ENCODE measurements at places on chromosomes 13 and 19.

- H3K4me3 ChIP-seq, result no peak overlapping the region
- no peaks in the 10 kb centered on the region for H3K27me3 ChIP-seq
- no peak for DNase-seq
- peaks cover 32% of the 10 kb centered on the region for H3K4me1 ChIP-seq
- H3K27ac ChIP-seq, result no peak overlapping the region
These were observed 27.9 kb downstream of the USPL1 start for GRCh38 chr13:30645629-30646028.

GRCh38 chr13:24997367-24997967 is 98.5 kb upstream of the PABPC3 start:
- DNase-seq, result no peak
- H3K27ac ChIP-seq, result no peak overlapping the region
- H3K27me3 ChIP-seq, result peaks cover 34% of the 10 kb centered on the region
- peaks cover 6% of the 10 kb centered on the region for H3K4me1 ChIP-seq
- H3K4me3 ChIP-seq, result no peak overlapping the region

- DNase-seq, result no peak
- no peaks in the 10 kb centered on the region for H3K27me3 ChIP-seq
- no peak overlapping the region for H3K4me3 ChIP-seq
- H3K4me1 ChIP-seq, result peaks cover 4% of the 10 kb centered on the region
- peaks cover 49% of the 10 kb centered on the region for H3K36me3 ChIP-seq
These were observed 14.8 kb upstream of the CCNP start for GRCh38 chr19:40241125-40241808.

GRCh38 chr19:41031916-41032315 is 40.8 kb downstream of the CYP2B6 start:
- H3K27me3 ChIP-seq, result peaks cover 57% of the 10 kb centered on the region
- no peaks in the 10 kb centered on the region for H3K4me1 ChIP-seq
- DNase-seq, result no peak
- H3K4me3 ChIP-seq, result no peak overlapping the region
- H3K36me3 ChIP-seq, result no peaks in the 10 kb centered on the region

DNA sequence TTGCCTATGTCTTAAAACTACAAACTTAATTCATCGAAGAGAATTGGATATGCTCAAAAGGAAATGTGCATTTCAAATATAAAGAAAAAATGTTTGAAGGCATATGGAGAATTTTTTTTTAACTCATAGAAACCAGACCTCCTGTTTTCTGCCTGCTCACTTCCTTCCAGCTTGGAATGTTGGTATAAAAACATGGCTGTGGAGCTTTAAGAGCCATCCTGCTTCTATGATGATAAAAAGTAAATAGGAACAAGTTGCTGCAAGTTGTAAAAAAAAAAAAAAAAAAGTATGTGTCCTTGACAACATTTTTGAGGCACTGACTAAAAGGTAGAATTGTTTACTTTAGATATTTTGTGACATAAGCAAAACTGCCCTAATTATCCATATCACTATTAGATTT is 1230.7 kb downstream of the PCDH9 start:
- no peaks in the 10 kb centered on the region for H3K36me3 ChIP-seq
- no peaks in the 10 kb centered on the region for H3K4me1 ChIP-seq
- H3K4me3 ChIP-seq, result no peak overlapping the region
- H3K27ac ChIP-seq, result no peak overlapping the region

DNA sequence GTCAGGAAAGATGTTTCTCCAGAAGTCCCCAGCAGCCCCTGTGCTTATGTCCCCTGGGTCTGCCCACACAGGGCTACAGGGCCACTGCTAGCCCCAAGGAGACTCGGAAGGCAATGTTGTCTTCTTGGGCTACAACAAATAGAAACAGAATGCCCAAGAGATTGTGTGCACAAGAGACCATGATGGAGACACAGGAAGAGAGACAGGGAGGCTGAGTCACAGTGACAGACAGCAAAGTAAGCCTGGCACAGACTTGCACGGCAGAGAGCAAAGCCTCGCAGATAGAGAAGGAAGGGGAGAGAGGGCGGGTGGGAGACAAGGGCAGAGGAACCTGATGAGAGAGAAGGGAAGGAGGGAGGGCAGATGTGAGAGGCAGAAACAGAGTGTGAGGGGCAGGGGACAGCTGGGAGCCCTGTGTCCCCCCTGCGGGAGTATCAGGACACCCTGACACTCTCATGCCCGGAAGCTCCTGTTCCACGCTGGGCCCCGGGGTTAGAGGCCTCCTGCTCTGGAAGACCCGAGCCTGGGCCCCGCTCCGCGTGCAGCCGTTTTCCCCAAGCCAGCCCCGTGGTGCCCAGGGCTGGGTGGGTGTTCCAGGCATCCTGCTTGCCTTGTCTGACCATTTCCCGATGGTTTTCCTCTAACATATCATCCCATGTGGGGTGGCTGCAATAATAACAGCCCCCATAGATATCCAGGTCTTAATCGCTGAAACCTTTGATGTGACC is 2.7 kb upstream of the PLA2G4C start:
- H3K4me1 ChIP-seq, result peaks cover 16% of the 10 kb centered on the region
- no peak for DNase-seq
- H3K27me3 ChIP-seq, result no peaks in the 10 kb centered on the region

DNA sequence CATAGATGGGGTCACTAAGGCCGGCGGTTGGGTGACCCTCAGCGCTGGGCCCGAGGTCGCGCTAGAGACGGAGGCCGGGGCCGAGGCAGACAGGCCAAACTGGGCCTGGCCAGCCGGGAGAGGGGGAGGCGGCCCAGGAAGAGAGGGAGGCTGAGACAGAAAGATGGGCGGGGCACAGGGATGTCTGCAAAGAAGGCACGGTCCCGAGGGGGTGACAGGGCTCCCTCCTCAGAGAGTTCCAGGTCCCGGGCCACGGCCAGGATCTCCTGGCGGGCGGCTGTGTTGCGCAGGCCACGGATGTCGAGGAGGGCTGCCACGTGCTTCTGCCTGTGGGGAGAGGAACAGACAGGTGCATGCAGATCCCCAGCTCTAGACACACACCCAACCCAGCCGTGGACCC is 32.2 kb downstream of the EXOC3L2 start:
- H3K4me3 ChIP-seq, result no peak overlapping the region
- H3K36me3 ChIP-seq, result no peaks in the 10 kb centered on the region
- no peak overlapping the region for H3K27ac ChIP-seq
- H3K27me3 ChIP-seq, result peaks cover 74% of the 10 kb centered on the region
- peaks cover 11% of the 10 kb centered on the region for H3K4me1 ChIP-seq

DNA sequence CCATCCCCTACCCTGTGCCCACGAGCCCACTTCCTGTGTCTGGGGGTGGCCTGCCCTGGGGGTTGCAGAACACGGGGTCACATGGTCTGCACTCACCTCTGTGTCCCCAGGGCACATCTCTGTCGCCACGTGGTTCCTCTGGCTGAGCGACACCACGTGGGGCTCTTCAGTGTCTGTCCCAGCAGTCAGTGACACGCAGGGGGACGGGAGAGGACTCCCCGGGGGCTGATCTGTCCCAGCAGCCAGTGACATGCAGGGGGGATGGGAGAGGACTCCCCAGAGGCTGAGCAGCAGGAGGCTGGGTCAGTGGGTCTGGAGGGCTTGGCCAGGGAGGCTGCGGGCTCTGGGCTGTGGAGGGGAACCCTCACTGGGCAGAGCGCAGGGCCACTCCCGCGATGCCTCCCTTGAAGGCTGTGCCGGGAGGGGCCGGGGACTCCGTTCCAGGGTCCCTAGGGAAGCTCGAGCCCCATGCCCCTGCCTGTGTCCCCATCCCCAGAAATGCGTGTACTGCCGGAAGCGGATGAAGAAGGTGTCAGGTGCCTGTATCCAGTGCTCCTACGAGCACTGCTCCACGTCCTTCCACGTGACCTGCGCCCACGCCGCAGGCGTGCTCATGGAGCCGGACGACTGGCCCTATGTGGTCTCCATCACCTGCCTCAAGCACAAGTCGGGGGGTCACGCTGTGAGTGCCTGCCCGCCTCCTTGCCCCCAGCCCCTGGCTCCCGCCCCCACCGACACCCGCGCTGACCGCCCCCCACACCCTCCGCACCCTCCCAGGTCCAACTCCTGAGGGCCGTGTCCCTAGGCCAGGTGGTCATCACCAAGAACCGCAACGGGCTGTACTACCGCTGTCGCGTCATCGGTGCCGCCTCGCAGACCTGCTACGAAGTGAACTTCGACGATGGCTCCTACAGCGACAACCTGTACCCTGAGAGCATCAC is 174.8 kb downstream of the KDM4B start:
- H3K4me3 ChIP-seq, result peak overlapping the region; percentile 53
- peaks cover 58% of the 10 kb centered on the region for H3K36me3 ChIP-seq
- peak; percentile 43 for DNase-seq
- H3K4me1 ChIP-seq, result peaks cover 25% of the 10 kb centered on the region

- no peak for DNase-seq
- no peak overlapping the region for H3K4me3 ChIP-seq
- peaks cover 23% of the 10 kb centered on the region for H3K27me3 ChIP-seq
- no peaks in the 10 kb centered on the region for H3K4me1 ChIP-seq
- H3K36me3 ChIP-seq, result no peaks in the 10 kb centered on the region
These were observed 21.7 kb upstream of the TFDP1 start for GRCh38 chr13:113562844-113563243.

- peaks cover 26% of the 10 kb centered on the region for H3K4me1 ChIP-seq
- H3K36me3 ChIP-seq, result no peaks in the 10 kb centered on the region
- H3K27ac ChIP-seq, result no peak overlapping the region
- H3K27me3 ChIP-seq, result peaks cover 4% of the 10 kb centered on the region
- H3K4me3 ChIP-seq, result no peak overlapping the region
- DNase-seq, result no peak
These were observed 36.7 kb upstream of the WDFY2 start for GRCh38 chr13:51547425-51548176.

- H3K4me1 ChIP-seq, result no peaks in the 10 kb centered on the region
- DNase-seq, result no peak
- no peak overlapping the region for H3K27ac ChIP-seq
- no peak overlapping the region for H3K4me3 ChIP-seq
- H3K36me3 ChIP-seq, result no peaks in the 10 kb centered on the region
These were observed 607.1 kb downstream of the DCT start for GRCh38 chr13:93872376-93872775.

GRCh38 chr19:32682317-32682716 is 6.7 kb downstream of the RGS9BP start:
- no peak overlapping the region for H3K4me3 ChIP-seq
- peaks cover 1% of the 10 kb centered on the region for H3K4me1 ChIP-seq
- no peak for DNase-seq
- H3K36me3 ChIP-seq, result peaks cover 6% of the 10 kb centered on the region
- H3K27me3 ChIP-seq, result peaks cover 12% of the 10 kb centered on the region
- H3K27ac ChIP-seq, result no peak overlapping the region

DNA sequence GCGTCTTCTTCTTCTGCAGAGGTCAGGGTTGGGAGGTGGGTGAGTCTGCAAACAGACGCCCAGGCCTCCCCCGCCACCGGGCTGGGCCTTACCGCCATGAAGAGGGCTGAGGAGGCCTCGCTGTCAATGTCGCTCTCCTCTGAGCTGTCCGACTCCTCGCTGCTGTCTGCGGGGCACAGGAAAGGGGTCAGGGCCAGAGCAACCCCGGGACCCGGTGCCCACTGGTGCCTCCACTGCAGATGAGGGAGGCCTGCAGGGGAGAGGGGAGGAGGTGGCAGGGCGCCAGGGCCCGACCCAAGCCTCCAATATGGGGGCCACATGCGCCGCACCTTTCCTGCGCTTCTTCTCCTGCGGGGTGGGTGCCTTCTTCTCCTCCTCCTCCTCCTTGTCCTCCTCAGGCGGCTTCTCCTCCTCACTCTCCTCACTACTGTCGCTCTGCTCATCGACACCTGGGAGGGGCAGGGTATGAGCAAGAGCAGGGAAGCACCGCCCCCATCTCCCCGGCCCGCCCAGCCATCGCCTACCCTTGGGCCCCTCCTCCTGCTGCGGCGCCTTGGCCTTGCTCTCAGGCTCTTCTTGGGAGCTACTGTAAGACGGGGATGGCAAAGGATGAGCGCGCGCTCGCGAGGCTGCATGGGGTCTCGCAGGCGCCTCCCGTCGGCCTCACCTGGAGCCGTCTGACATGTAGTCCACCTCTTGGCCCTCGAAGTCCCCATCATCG is 5.5 kb upstream of the PSPN start:
- H3K36me3 ChIP-seq, result peaks cover 60% of the 10 kb centered on the region
- no peak overlapping the region for H3K4me3 ChIP-seq
- DNase-seq, result no peak
- no peaks in the 10 kb centered on the region for H3K4me1 ChIP-seq

- H3K27me3 ChIP-seq, result peaks cover 4% of the 10 kb centered on the region
- no peak overlapping the region for H3K27ac ChIP-seq
- H3K4me3 ChIP-seq, result no peak overlapping the region
- DNase-seq, result no peak
- H3K4me1 ChIP-seq, result no peaks in the 10 kb centered on the region
These were observed 261.3 kb downstream of the ATP8A2 start for GRCh38 chr13:25633093-25633492.

Measured in stimulated activated naive B cell treated with anti-CD40 and anti-IgM and Interleukin-4, amounts not matched to agents 10 μg/mL and 1 μg/mL and 100 μg/mL, for 72 hours (primary cell).